ENCODE measurements at places on chromosomes 5 and 9.

- no peak for DNase-seq
Observed at GRCh38 chr5:55052383-55052931, 28.4 kb downstream of the GZMK start.

DNA sequence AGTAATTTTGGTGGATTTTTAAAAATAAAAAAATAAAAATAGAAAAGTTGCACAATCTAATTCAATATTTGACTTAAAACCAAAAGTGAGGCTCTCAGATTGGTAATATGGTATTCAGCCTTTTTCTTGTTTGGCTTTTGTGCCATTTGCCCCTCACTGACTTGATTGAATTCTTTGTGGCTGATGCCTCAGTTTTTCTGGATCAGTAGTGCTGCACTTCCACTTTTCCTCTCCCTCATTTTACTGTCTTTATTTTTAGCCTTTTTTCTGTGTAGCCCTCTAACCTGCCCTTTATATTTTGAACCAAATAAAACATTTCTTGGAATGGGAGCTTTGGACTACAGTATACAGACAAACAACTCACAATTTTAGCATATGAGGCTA is 3.8 kb upstream of the MSMP start:
- DNase-seq: no peak

GRCh38 chr5:179753971-179754370 is 21.3 kb downstream of the MAML1 start:
- DNase-seq: no peak

DNA sequence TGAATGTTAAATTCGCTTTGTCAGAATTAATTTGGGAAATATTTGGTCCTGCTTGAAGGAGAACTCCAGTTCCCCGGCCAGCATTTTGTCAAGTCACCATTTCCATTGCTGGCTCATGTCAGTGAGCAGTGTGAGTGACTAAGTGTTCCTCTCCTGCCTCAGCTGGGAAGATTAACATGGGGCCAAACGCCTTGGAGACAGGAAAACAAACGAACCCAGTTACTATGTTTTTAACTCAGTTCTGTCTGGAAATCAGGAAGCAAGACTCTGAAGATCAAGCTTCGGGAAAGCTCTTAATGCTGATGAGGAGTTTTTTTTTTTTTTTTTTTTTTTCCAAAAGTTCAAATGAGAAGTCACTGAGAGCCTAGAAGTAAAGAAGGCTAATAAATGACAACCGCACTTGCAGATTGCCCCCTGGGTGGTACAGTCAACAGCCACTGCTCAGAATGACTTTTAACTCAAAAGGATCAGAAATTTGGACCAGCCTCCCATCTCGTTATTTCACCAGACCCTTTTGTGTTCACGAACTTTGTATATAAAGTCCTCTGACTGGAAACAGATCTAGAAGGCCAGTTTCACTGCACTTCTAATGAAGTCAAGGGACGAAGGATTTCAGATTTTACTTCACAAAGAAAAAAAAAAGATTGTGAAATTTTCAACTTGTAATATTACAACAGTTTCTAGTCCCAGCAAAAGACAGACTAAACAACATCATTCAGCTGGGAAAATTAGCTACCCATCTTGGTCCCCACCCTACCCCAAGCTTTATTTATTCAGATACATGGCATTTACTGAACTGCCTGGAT is 121.3 kb downstream of the LHFPL2 start:
- no peak for DNase-seq

DNA sequence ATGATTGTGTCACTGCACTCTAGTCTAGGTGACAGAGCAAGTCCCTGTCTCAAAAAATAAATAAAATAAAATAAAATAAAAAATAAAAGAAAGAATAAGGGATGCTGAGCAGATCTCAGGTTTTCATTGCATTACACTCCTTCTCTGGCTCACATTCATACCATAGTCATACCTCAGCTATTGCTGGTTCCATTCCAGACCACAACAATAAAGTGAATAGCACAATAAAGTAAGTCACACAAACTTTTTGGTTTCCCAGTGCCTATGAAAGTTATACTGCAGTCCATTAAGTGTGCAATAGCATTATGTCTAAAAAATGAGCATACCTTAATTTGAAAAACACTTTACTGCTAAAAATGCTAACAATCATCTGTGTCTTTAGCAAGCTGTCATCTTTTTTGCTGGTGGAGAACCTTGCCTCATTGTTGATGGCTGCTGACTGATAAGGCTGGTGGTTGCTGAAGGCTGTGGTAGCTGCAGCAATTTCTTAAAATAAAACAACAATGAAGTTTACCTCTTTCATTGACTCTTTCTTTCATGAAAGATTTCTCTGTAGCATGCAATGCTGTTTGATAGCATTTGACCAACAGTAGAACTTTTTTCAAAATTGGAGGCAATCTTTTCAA is 415.7 kb downstream of the ZNF608 start:
- DNase-seq: no peak

DNA sequence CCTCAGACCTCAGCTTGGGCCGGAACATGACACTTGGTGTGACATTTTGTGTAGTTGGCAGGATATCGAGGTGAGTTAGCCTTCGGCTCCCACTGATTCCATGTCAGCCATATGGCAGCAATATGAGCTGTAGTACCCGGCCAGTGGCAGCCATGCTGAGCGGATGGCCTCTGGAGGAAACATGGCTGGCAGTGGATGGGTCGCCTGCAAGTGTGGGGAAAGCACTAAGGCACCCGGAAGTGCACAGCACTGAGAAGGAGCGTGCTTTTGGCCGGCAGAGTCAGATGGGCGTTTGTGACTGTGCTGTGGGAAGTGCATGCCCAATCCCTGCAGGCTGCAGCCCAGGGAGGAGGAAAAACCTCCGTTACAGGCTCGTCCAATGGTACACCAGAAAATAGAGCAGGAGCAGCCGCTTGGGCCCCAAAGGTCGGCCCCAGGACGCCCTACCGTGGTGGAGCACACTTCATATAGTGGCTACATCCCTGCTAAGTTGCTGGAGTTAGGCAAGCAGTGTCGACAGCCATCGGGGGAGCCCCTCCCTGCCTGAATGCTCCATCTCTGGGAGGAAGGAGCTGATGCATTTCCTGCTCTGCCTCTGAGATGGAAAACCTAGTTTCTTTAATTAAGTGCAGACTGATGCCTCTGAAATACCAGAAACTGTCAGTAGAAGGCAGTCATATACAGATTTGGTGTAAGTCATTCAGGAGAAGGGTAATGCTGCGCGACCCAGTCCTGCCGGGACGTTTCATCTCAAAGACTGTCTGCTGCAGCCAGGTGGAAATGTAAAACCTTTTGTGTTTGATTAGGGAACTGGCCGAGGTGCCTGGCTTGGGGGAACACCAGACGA is 2185.8 kb upstream of the ACO1 start:
- no peak for DNase-seq

DNA sequence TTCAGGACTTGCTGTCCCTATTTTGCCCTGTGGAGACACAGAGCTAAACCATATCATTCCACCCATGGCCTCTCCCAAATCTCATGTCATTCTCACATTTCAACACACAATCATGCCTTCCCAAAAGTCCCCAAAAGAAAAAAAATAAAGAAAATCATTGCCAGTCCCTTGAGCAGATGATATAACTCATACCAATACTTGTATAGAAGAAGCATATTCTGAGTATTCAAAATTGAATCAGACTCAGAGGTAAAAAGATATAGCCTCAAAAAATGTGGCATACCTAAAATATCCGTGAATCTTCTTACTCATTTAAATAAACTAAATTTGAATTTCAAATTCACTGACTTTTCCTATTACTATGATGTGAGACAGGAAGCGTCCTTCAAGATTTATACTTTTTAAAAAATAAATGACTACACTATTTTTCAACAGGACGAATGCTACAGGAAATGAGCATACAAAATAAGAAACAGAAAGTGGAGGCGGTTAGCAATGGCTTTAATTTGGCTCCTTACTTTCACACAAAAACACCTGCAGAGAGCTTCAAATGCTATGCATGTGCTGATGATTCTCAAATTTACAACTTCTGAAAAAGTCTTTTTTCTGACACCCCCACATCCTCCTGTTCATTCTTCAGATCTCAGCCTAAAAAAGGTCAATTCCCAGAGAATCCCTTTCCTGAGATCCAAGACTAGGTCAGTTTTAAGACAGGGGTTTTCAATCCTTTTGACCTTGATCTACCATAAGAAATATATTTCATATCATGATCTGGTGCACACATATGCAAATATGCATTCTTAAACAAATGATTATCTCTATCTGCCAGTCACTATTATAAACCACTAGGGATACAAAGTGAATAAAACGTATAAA is 39.6 kb upstream of the DMXL1 start:
- no peak for DNase-seq

DNA sequence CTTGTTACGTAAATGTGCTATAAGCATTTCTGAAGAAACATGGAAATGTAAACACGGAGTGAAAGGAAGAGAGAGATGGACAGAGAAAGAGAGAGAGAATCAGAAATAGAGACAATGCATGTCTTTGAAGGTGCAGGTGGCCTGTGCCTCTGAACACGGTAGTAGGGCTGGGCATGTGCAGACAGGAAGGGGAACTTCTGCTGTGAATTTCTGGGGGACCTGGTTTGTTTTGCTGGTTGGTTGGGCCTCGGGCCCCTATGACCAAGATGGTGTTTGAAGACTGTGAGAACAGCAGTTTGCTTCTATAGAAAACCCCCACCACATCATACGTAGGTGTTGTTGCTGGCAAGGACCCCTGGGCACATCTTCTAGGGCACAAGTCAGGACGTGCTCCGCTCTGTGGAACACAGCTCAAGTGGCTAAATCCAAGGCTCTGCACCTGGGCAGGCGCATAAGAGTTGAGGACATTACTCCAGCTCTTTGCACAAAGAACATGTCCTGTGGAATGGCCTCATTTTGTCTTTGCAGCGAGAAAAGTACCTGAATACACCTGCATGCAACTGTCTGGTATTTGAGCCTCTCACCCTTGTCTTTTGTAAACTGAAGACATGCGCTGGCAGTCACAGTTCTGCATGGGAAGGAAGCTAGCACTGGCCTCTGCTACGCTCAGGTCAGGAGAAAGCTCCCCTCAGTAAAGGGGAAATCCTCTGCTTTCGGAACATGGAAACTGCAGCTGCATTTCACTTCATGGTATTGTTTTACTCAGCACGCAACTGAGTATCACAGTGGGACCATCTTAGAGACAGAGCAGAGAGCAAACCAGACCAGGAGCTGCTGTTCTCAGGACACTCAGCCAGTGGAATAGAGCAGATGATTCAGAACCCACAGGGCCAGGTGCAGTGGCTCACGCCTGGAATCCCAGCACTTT is 2.7 kb downstream of the OR2V2 start:
- no peak for DNase-seq

GRCh38 chr5:12805165-12805698 is 901.0 kb upstream of the CTNND2 start:
- DNase-seq: no peak

GRCh38 chr9:7967851-7968250 is 168.3 kb upstream of the DMAC1 start:
- no peak for DNase-seq

- no peak for DNase-seq
Observed at GRCh38 chr9:124020520-124021384, 9.2 kb downstream of the LHX2 start.

GRCh38 chr5:153891394-153891793 is 147.3 kb downstream of the FAM114A2 start:
- DNase-seq: no peak

DNA sequence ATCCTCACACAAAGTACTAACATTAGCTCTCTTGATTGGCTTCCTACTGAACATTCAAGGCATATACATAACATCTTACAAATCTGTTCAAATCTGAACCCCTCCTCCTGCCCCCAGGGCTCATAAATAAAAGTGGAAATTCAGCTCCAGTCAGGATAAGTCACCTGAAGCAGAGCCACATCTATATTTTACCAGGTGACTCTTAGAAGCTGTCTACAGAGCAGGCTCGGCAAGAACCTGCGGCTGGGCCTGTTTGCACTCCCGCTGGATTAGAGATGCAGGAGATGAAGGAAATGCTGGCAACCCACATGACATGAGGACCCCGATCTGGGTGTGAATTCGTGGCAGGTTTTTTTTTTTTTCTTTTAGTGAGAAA is 3.0 kb upstream of the CPLX2 start:
- DNase-seq: no peak

Measured in immature natural killer cell (primary cell).